ENCODE measurements at places on chromosomes 5 and 9. TPM values are rescaled to one million over a fixed set of nuclear protein-coding genes. Genes with fewer than 3 reads are reported as not detected.

GRCh38 chr5:119048246-119048645, 22.6 kb upstream of the DMXL1 start:
- no peaks in the 10 kb centered on the region for H3K4me1 ChIP-seq
- no peaks in the 10 kb centered on the region for H3K27me3 ChIP-seq
- H3K36me3 ChIP-seq, result no peaks in the 10 kb centered on the region
- DNase-seq, result no peak
- no peak overlapping the region for H3K4me3 ChIP-seq
- no peak overlapping the region for H3K27ac ChIP-seq

The IFNA2 gene
- not detected for total RNA-seq

The MAMDC2 gene
- total RNA-seq, result 3.4 TPM

- no peak for DNase-seq
- peak overlapping the region; percentile 98 for H3K4me3 ChIP-seq
- peaks cover 4% of the 10 kb centered on the region for H3K4me1 ChIP-seq
These were observed 403 bp downstream of the KIF2A start for GRCh38 chr5:62306323-62306895.

GRCh38 chr5:157574456-157575380, 857 bp downstream of the ADAM19 start:
- no peaks in the 10 kb centered on the region for H3K27me3 ChIP-seq
- H3K4me1 ChIP-seq, result peaks cover 22% of the 10 kb centered on the region
- peak overlapping the region; percentile 86 for H3K4me3 ChIP-seq
- H3K36me3 ChIP-seq, result no peaks in the 10 kb centered on the region

DNA sequence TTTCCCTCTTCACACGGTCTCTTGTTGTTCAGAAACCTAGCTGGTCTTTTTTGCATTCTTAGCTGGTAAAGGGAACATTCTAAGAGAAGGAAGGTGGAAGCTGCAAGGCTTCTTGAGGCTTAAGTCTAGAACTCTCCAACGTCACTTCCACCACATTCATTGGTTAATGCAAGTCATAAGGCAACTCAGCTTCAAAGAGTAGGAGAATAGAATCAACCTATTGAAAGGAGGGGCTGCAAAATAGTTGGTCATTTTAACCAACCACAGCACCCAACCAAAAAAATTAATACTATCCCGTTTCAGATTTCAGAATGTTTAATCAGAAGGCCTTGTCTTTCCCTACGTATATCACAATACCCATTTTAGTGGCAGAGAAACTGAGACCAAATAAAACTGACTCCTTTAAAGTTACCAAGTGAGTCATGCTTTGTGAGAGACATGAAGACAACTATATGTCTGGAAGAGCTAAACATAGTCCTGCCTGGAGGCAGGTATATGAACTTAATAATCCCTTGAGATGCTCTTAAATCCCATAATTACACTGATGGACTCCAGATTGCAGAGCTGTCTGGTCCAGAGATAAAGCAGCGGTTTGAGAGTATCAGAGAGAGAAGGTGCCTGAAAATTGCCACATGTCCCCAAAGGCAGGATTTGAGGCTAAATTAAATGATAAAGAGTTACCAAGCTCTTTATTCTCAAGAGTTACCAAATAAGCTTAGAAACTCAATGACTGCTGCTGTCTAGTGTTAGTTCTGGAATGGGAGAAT, 14.4 kb downstream of the DOCK8 start:
- no peaks in the 10 kb centered on the region for H3K27me3 ChIP-seq
- no peak overlapping the region for H3K27ac ChIP-seq
- no peaks in the 10 kb centered on the region for H3K36me3 ChIP-seq

DNA sequence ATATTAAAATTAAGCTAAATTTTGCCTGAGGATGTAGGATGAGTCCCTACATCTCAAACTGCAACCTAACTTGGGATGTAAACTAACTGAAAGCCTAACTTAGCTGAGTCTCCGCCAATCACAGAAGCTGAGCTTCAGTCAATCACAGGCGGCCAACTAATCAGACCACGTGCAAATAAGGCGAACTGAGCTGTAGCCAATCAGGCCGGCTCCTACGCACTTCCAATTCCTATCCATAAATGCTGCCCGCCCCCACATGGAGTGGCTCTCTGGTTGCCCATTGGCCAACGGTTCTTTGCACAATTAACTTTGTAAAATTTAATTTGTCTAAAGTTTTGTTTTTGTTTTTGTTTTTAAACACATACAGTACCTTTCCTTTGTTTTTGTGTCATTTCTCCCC, 13.9 kb upstream of the GPX8 start:
- no peaks in the 10 kb centered on the region for H3K4me1 ChIP-seq
- H3K27ac ChIP-seq, result no peak overlapping the region
- H3K27me3 ChIP-seq, result no peaks in the 10 kb centered on the region

The NR2F1-AS1 gene
- 0.85 TPM for total RNA-seq

GRCh38 chr9:100689635-100690034, 111.8 kb downstream of the CAVIN4 start:
- no peaks in the 10 kb centered on the region for H3K4me1 ChIP-seq
- no peaks in the 10 kb centered on the region for H3K27me3 ChIP-seq
- H3K27ac ChIP-seq, result no peak overlapping the region
- DNase-seq, result no peak

- no peaks in the 10 kb centered on the region for H3K27me3 ChIP-seq
- no peak overlapping the region for H3K4me3 ChIP-seq
- H3K36me3 ChIP-seq, result no peaks in the 10 kb centered on the region
- no peak for DNase-seq
- H3K4me1 ChIP-seq, result no peaks in the 10 kb centered on the region
These were observed 400.3 kb downstream of the ZSWIM6 start for GRCh38 chr5:61732369-61732768.

GRCh38 chr9:18799428-18799827, 233.6 kb downstream of the SAXO1 start:
- no peak for DNase-seq
- H3K27me3 ChIP-seq, result no peaks in the 10 kb centered on the region
- H3K4me3 ChIP-seq, result no peak overlapping the region
- H3K36me3 ChIP-seq, result no peaks in the 10 kb centered on the region
- H3K27ac ChIP-seq, result no peak overlapping the region

DNA sequence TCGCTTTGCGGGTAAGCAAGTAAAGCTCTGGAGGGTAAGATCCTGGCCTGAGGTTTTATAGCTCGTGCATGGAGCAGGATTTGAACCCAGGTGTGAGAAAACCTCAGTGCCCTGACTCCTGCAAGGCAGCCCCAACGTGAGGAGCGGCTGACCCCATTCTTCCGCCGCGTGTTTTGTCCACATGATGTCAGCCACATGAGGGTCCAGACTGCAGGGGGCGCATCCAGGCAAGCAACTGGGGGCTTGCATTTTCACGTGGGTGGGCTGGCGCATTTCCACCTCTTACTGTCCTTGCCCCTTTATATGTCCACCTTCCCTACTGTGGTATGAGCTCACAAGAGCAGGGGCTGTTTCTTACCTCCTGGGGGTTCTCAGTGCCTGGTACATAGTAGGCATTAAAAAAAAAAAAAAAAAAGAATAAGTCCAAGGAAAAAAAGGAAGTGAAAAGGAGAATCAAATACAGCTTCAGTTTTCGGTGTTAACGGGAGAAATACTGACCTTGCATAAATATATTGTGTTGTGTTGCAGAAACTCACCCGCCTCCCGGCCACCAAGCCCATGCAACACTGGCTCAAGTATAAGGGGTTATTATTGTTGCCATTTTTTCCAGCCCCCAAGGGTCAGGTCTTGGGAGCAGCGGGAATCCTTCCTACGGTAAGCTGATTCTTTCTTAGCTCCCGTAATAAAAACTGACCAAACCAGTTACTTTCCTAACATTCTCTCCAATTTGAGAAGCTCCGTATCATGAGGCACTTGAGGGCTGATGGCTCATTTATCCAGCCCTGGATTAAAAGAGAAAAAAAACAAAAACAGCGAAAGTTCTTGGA, 15.0 kb downstream of the TLX3 start:
- H3K27me3 ChIP-seq, result no peaks in the 10 kb centered on the region
- DNase-seq, result no peak
- H3K27ac ChIP-seq, result no peak overlapping the region
- H3K4me3 ChIP-seq, result no peak overlapping the region

DNA sequence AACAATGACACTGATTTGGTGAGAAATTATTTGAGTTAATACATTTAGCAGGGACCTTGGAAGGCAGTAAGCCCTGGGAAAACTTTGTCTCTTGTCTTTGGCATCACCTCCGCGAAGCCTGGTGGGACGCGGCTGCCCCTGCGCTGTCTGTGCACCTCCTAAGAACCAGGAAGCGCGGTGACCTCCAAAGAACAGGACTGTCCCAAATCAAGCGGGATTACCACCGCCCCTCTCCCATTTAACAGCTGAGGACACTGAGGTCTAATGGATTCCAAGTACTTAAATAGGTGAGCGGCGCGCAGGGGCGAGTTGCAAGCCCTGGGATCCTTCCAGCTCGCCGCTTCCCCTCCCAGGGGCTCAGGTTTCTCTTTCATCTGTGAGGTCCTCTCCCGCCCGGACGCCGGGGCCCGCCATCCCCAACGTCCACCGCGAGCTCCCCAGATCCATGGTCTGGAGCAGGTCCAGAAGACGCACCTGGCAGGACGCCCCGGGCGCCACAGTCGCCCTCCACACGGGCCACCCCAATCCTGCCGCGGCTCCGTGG, 432 bp downstream of the STARD4 start:
- peak overlapping the region; percentile 86 for H3K27ac ChIP-seq
- DNase-seq, result peak; percentile 75
- peak overlapping the region; percentile 90 for H3K4me3 ChIP-seq
- no peaks in the 10 kb centered on the region for H3K27me3 ChIP-seq
- no peaks in the 10 kb centered on the region for H3K36me3 ChIP-seq
